AG09319 (cell line): ENCODE measurements at places on chromosomes 1 and 21.

GRCh38 chr1:67611846-67612245 is 73.2 kb upstream of the GADD45A start:
- no peak for DNase-seq

DNA sequence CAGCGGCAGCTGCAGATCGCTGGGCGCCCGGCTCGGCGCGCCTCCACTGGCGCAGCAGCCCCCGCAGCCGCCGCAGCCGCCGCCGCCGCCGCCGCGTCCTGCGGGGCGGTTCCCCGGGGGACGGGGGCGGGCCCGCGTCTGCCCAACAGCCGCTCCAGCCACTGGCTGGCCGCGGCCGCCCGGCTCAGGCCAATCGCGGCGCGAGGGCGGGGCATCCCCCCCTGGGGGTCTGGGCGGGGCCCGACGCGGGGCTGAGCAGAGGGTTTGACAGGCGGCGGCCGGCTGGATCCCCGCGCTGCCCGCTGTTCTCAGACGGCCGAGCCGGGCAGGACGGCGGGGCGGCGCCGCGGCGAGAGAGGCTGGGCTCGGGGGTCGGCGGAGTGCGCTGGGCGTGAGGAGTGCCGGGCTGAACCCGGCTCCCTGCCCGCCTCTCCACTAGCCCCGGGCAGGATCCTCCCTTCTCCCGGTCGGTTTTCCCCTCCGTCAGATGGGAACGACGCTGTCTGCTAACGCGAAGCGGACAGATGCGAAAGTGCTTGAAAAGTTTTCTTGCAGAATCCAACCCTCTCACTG is at the start of gene GLIS1:
Gene GLIS1, minus strand, starts transcription at position 56 of the 573 bp plus-strand sequence. CDS start 1,100 bp downstream, outside the sequence.
- peak; percentile 44 for DNase-seq

DNA sequence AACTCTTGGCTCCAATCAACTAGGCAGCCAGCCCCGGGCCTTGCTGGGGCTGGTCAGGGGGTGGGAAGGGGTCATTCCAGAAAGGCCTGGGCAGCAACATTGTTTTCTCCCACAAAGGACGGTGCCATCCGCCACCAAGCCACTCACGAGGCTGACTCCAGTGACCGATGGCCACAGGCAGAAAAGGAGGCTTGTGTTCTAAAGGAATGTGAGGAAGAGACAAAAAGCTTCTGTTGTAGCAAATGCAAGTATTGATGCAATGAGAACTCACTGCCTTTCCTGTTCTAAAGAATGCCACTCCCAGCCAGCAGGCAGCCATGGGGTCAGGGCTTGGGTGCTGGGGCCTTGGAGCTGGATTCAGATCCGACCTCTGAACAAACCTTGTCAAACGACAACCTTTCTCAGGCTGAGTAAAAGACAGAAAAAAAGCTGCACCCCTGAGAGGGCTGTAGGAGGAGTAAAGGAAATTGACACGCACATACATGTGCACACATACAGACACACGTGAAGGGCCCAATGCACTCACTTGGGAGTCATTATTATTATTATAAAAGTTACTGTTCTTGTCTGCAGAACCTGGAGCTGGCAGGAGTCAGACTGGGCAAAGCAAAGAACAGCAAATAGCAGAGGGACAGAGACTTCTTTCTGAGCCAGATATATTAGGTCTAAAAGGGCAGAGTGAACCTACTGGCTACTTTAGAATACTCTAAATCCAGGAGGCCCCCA is 13.9 kb upstream of the PRMT2 start:
- DNase-seq, result no peak

- no peak for DNase-seq
Observed at GRCh38 chr1:54475946-54476516, 69.8 kb upstream of the SSBP3 start.

DNA sequence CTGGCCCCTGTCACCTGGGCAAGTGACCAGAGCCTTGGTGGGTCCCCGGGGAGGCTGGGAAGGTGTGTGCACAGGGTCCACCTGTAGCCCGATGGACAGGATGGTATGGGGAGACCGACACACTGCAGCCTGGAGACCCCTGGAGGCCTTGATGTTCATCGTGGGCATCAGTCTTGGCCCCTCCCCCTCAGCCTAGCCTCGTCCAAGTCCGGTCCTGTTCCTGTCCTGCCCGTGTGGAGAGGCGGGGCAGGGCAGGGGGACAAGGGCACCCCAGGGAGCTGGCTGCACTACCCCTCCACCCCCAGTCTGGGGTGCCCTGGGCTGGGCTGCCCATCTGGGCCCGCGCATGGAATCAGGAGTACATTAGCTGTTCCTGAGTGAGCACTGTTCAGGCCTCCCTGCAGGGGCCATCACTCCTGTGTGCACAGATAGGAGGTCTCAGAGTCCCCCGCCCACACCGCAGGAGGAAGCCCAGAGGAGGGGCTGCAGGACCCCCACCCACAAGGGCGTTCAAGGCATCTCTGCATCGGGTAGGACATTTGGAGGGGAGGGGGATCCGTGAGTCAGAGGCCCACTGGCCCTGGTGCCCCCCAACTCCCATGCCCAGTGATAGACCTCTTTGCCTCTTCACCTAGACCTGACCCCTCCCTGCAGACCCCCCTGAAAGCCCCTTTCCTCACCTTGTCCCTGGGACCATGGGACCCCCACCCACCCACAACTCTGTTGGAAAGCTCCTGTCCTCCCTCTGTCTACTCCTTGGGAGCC is 63.2 kb downstream of the WNT9A start:
- DNase-seq, result no peak

GRCh38 chr1:150553392-150554085 is 4.3 kb downstream of the ADAMTSL4 start:
- DNase-seq, result no peak

DNA sequence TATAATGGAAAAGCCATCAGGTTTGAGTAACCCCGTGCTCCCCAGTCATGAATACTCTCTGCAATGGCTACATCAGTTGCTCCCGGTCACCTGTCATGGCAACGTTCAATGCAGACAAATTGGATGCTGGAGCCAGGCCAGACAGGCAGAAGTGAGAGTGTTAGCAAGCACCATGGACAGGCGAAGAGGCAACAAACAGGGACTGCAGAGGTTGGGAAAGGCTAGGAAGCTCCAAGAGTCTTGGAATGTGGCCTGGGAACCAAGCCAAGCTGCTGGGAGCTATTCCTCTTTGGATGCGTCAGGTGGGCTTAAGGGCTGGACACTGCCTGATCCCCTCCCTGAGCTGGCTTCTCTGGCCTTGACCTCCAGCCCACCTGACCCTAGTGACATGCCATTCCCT is 102.9 kb downstream of the ACTL8 start:
- no peak for DNase-seq

GRCh38 chr1:20413136-20413775 is 72.8 kb downstream of the CAMK2N1 start:
- no peak for DNase-seq

- DNase-seq, result no peak
Observed at GRCh38 chr1:46474570-46474969, 15.1 kb upstream of the DMBX1 start.

DNA sequence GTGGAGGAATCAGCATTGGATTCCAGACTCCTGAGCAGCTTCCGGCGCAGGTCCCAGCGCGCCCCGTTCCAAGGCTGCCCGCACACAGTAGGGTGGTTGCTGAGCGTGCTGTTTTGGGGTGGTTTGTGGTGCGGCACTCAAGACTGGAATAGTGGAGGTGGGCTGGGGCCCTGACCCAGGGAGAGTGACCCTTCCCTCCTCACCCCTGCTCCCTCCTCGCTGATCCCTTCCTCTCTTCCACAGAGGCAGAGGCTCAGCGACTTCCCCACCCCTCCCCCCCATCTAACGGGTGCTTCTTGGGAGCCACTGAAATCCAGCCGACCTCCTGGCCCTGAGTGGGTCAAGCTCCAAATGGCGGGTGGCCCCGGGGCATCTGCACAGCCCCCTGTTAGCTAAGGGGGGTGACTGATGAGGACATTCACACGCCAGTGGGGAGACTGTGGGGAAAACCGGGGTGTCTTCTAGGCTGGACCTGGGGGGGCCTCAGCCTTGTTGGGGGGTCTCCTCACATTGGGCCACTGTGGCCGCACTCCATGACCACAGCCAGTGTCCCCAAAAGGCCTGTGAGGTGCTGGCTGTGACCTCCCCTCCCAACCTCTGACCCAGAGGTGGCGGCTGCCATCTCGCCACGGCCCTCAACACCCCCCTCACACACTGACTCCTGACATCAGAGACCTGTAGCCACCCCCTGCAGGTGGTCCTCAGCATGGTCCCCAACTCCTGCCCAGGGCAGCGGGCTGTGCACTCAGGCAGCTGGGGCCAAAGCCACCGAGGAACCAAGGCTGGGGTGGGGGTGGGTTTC is 3.9 kb upstream of the HES4 start:
- DNase-seq, result no peak
